ENCODE measurements at places on chromosomes 1 and 21.

GRCh38 chr1:226988334-226988666 lies 48.2 kb downstream of the COQ8A start:
- DNase-seq = peak; percentile 34

GRCh38 chr1:15849775-15850324 lies 2.3 kb downstream of the SPEN start:
- DNase-seq = no peak

DNA sequence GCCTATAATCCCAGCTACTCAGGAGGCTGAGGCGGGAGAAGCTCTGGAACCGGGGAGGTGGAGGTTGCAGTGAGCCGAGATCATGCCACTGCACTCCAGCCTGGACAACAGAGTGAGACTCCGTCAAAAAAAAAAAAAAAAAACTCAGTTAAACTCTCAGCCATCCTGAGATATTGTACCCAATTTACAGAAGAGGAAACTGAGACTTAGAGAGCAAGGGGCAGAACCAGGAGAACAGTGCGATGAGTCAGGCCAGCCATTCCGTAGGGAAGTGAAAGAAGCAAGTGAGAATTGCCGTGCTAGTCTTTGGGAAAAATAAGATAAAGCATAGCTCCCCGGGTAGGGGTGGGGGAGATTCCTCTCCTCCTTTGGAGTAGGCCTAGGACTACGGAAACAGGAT lies 69.7 kb downstream of the SETD4 start:
- DNase-seq = no peak

- DNase-seq = no peak
These were observed 100.8 kb downstream of the PLPPR4 start for GRCh38 chr1:99365141-99365540.

DNA sequence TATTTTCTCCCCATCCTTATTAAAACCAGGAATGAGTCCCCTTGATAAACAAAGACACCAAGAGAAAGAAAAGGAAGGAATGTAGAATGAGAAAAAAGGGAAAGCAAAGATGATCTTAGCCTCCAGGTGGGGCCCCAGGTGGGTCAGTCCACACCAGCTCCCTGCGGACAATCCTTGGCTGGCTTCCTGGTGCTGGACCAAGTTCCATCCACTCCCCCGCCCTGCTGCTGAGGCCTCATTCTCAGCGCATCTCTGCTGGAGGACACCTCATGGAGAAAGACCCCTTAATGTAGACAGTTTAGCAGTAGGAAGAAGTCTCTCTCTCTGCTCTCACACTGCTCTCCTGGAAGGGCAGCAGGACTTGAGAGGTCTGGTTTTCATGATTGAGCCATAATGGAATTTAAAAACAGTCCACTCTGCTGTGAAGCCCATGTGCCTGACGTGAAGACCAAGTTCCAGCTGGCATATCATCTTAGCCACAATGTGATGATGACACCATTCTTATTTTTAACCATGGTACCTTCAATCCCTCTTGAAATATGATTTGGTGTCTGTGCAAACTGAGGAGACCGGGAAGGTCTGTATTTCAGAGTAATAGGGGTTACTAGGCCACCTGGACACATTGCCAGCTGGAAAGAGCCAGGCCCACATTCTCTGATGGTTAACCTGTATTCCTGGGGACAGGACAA lies 83.1 kb downstream of the WLS start:
- DNase-seq = no peak

- DNase-seq = no peak
These were observed 131.6 kb upstream of the ETV3 start for GRCh38 chr1:157269656-157270375.

DNA sequence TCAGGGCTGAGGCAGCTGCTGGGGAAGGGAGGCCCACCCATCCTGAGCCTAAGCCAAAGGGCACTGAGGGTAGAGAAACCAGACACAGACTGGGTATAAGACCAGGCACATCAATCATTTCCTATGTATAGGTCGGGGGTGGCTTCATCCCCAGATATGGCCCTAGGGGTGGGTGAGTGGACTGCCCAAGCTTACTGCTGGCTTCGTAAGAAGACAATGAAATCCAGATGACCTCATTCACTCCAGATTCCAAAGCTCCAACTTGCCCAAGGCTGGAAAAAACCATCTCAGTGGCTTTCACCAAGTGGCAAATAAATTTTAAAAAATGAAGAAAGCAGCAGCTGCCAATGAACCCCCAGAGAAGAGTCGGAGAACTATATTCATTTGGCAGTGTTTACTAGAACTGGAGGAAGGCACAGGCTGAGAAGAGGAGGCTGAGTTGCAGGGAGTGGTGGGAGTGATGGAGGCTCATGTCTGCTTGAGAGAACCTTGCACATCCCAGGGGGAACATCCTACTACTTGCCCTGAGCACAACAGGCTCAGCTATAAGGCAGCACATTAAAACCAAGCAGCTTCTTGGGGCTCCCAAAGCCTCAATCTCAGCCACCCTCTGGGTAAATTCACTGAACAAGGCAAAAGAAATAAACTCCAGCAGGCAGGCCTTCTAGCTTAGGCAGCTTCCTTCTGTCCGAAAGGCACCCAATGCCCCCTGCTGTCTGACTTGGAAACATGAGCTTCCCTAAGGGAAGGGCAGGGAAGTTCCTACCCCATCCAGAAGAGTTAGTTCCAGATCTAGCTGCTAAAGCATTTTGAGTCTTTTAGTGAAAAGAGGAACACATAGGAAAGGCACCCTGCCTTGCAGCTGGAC lies 14.1 kb downstream of the PEA15 start:
- DNase-seq = peak; percentile 50

GRCh38 chr1:105686874-105687690 lies 1369.4 kb upstream of the PRMT6 start:
- no peak for DNase-seq

- no peak for DNase-seq
These were observed 256.1 kb upstream of the PTBP2 start for GRCh38 chr1:96465441-96465840.

GRCh38 chr1:8938232-8938999 lies 7.3 kb upstream of the CA6 start:
- no peak for DNase-seq

DNA sequence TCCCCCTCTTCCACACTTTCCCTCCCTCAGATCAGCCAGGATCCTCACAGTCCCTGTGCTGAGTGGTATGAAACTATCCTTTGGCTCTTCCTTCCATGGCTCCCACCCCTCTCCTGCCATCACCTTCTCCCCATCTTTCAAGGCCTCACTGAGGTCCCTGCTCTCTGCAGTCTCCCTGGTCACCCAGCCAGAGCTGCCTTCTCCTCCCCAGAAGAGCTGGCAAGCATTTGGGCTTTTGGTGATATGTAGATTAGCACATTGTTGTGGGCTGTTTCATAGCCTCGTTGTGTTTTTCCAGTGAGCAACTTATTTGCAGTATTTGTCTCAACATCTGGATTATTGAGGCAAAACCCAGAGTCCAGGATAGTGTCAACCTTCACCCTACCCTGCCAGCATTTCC lies 2.2 kb downstream of the CSF1 start:
- no peak for DNase-seq

DNA sequence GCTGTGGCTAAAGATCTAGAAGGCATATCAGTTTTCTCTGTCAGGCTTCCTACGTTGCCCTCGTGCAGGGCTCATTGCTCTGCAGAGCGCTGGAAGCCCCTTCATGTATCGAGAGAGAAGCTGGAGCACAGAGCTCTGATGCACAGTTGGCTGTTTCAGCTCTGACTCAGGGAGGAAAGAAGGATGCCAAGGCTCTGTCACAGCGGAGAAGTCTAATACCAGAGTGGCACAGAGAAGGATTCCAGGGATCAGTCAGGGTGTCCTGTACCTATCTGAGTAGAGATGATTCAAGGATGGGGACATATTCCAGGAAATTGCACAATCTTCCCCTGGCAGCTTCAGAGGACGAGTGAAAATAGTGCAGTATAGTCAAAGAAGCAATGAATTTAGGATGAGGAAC lies 179.2 kb upstream of the FMN2 start:
- DNase-seq = no peak

GRCh38 chr1:202152399-202152798 lies 7.9 kb upstream of the ARL8A start:
- DNase-seq = no peak

GRCh38 chr1:2356911-2357845 lies 34.2 kb downstream of the MORN1 start:
- no peak for DNase-seq

- no peak for DNase-seq
These were observed 82.0 kb downstream of the UCHL5 start for GRCh38 chr1:192977089-192977706.

- no peak for DNase-seq
These were observed 345 bp upstream of the ALDH9A1 start for GRCh38 chr1:165698761-165699052.
